ENCODE measurements at places on chromosomes 1 and 21.

GRCh38 chr21:45639206-45640000 is 4.1 kb upstream of the PCBP3 start:
- no peak for DNase-seq

DNA sequence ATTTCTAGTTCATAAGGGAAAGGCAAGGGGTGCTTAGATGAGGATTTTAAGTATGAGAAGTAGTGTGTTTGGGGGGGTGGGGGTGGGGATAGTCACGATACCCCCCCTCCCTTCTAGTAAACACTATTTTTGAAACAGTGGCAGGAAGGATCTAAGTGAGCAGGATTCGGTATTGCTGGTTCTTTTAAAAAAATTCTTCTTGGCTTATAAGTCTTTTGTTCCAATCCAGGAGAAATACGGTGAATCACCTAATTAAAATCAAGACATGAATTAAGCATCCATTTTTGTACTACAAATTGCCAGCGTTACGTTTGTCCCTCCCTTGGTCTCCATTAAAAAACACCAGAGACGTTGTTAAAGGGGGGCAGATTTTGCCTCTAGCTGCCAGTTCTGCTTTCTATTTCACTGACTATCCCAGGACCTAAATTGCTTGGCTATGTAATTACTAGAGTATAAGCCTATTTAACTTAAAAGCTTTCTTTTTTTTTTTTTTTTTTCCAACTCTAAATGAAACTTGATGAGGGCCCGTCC is 911 bp downstream of the LMO4 start:
- DNase-seq, result no peak

DNA sequence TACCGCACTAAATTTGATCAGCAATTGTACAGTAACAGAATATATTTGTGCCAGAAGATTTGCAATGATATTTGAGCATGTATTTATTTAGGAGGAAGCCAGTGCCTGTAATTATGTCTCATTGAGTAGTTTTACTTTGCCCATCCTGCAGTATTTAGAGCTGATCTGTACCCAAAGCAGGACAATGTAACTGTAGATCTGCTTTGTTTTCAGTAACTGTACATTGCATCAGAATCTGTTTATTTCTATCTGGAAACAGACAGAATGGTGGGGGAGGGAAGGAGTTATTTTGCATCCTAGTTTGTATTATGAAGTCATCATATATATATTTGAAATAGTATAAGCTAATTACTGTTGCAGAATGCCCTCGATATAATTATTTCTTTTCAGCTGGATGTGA is 36.2 kb upstream of the LRRC8C start:
- DNase-seq, result no peak

- DNase-seq, result no peak
These were observed 165.5 kb downstream of the SNX7 start for GRCh38 chr1:98827041-98827440.

DNA sequence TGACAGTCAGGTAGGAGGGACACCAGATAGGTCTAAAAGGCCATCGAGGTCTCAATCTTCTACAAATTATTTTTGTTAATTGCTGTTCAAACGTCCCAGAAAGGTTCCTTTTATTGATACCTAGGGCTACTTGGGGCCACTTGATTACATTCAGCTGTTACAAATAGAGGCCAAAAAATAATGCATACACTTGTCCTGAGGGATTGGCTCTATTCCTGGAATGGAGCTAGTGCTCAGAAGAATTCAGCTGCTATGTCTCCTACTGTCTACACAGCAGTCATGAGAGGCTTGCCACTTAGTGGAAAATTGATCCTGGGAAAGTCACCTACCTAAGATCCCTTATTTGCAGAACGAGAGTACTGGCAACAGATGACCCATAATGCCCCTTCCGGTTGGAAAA is 498.3 kb downstream of the ADGRL2 start:
- DNase-seq, result no peak

GRCh38 chr1:48853006-48853405 is 76.3 kb upstream of the BEND5 start:
- DNase-seq, result peak; percentile 4

DNA sequence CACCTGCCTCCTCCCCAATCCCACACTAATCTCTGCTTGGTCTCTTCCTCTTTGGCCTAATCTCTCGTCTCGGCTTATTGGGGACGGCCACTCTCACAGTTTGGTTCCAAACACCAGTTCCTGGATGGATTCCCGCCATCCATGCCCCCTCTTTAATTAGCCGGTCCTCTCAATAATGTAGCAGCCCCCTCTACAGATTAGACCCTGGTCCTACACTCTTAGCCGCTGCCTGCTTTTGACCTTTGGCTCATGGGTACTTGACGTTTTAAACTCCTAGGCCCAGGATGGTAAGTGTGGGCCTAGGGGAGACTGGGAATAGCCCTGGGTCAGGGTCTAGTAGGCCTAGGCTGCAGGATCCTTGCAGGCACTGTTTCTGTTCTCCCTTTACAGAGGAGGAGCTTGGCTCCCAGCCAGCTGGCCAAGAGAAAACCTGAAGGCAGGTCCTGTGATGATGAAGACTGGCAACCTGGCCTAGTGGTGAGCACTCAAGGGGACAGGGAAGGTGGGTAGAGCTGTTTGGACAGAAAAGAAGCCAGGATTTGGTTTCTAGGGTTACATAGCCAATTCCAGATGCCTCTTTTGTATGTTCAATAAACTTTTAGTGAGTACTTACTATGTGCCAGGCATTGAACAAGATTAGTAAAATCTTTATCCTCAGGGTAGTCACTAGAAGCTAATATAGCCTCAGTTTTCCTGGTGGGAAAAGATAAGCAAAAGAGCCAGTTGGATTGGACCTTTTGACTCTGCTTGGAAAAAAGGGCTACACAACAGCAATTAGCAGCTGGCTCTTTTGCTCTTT is 758 bp downstream of the RAD54L start:
- no peak for DNase-seq

DNA sequence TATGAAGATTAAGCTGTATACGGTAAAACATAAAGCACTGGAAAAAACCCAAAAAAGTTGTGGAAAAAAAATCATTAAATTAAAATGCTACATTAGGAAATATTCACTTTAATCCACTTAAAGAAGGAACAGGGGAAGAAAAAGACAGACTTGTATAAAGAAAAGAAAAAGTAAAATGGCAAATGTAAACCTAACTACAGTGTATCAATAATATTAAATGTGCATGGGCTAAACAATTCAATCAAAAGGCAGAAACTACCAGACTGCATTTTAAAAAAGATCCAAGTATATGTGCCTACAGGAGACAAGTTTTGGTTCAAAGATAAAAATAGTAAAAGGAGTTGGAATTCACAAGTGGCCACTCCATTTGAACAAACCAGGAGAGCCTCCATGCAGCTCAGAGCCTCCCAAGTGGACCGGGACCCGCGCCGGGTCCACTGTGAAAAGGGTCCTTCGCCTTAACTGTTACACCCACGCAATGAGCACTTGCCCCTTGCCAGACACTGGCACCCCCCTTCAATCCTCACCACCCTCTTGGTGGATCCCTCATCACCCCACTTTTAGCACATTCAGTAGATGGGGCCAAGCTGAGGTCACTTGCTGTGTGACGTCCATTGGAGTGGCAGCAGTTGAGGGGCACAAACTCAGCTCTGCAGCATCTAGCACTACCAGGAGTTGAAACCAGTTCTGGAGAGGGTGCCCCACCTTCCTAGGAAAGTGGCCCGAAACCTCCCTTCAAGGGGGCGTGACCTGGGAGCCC is 898 bp downstream of the C1orf174 start:
- DNase-seq, result no peak

DNA sequence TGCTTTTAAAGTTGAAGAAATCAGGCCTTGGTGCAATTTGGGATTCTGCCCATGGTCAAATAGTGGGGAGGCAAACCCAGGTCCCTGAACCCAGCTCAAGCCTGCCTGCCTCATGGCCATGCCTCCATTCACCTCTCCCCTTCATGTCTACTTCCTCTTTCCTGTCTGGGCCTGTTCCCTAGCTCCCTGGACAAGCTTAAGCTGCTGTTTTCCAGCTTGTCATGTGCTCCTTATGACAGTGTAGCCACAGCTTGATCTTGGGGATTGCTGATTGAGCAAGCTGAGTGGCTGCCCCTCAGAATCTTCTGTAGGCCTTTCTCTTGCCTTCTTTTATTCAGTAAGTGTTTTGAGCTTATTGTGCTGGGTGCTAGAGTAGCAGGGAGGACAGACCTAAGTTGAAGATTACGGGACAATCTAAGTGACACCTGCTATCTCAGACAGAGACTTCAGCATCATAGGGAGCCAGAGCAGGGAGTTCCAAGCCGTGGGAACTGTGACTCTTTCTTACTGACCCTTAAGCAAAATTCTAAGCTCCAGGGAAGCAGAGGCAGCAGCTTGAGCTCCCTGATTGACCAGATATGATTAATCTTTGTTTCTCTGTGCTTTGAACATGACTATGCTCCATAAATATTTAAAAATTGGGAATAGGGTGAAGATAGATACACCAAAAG is 520 bp upstream of the MR1 start:
- DNase-seq, result peak; percentile 17

- DNase-seq, result peak; percentile 5
These were observed 36.2 kb upstream of the F13B start for GRCh38 chr1:197103300-197103699.

DNA sequence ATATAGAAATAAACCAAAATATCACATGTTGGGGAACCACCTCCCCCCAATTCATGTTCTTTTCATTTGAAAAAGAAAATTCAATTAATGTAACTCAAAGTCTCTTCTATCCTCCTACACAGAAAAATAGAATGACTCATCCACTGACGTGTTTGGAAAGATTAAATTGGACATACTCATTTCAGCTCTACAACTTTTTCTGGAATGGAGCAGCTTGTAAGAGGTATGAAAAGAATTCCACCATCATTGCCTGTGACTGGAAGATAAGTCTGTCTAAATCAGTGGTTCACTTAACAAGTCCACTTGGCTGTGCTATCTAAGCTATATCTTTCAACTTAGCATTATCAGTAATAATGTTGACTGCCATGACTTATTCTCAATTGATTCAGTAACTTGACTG is 702.3 kb downstream of the BRINP3 start:
- peak; percentile 10 for DNase-seq

DNA sequence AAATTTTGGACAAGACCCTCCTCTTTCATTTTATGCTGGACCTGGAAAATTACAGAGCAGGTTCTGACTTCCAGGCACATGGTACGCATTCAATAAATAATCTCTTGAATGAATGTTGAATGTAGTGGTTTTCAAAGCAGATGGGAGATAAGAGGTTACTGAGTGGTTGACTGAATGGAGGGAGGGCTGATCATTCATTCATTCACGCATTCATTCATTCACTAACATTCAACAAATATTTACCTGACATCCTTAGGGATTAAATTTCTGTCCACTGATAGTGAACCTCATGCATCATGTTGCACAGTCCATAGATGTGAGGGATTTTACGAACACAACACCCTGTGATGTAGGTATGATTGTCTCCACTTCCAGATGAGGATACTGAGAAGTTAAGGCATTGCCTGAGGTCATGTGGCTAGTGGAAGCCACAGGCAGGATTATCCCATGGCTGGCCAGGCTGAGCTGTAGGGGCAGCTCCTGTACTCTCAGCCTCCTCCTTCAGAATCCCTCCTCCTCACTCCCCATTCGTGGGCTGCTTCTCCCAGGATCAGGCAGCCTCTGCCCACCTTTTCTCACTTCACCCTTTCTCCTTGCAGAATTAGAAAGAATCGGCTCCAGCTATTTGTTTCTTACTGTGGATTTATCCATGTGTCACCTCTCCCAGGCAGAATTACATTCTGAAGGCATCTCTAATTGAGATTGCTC is 48.4 kb upstream of the ATP5PO start:
- no peak for DNase-seq

DNA sequence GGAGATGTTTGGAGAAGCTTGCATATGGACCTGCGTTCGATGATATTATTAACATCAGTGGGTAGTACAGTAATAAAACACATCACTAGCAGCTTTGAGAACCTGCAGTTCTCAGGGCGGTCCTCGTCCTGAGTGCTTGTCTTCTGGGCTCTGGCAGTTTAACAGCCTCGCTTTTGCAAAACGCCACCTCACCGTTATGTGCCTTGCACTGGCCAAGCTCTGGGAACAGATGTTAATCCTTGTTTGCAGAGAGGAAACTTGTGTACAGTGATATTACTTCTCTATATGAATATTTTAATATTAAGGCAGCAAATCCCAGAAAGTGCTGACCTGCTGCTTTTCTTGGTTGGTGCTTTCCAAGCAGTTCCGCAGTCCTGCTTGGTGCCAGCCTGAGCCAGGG is 167.4 kb upstream of the TMEM51 start:
- no peak for DNase-seq

DNA sequence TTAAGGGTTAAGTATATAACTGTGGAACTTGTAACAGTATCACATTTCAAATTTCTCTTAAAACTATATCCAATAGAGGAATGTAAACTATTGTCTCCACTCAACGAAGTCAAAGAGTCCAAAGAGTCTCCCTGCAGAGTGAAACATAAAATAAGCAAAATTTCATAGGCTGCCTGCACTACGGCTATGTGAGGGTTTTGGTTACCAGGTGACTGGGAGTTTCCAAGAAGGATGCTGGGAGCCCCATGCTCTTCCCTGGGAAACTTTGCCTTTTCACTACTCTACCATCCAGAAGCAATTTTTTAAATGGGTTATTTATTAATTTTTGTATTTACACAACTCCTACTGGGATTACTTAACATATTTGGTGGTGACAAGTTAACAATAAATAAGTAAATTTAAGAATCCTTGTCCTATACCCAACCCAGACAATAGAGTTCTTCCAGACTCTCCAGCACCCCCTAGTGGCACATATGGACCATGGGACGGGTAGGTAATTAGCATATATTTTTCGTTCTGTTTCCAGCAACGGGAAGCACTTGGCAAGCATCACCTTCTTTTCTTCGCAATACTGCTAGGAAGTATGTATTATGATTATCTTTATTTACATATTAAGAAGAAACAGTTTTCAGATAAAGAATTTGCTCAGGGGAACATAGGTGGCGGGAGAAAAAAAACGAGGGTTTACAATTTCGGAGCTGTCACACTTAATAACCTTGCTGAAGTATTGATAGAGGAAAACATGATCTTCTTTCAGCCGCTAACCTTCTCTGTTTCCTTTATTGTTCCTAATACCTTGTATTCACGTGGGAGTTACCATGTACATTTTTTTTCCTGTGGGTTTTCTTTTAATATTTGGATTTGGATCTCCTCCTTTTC is 3.5 kb downstream of the FMO2 start:
- DNase-seq, result peak; percentile 40

DNA sequence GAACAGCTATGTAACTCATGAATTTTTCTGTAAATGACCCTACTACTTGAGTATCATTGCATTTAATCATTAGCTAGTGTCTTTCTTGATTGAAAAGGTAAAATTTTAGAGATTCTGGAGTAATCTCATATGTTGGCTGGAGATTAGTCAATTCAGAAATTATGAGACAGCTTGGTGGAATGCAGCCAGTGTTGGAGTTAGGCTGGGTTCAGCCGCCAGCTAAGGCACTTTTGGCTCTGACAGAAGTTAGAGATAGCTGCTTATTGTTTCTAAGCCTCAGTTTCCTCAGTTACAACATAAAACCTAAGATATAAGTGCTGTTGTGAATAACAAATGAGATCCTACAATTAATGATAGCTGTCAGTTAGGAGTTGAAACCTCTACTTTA is 49.4 kb downstream of the TBCE start:
- DNase-seq, result peak; percentile 43

GRCh38 chr1:2528966-2529783 is 888 bp downstream of the HES5 start:
- DNase-seq, result no peak
